ENCODE measurements at places on chromosomes 6 and 20. TPM values are rescaled to one million over a fixed set of nuclear protein-coding genes. Genes with fewer than 3 reads are reported as not detected.

- no peak for DNase-seq
These were observed 11.4 kb downstream of the FOXS1 start for GRCh38 chr20:31833931-31834521.

The TCP11 gene
- total RNA-seq = not detected

DNA sequence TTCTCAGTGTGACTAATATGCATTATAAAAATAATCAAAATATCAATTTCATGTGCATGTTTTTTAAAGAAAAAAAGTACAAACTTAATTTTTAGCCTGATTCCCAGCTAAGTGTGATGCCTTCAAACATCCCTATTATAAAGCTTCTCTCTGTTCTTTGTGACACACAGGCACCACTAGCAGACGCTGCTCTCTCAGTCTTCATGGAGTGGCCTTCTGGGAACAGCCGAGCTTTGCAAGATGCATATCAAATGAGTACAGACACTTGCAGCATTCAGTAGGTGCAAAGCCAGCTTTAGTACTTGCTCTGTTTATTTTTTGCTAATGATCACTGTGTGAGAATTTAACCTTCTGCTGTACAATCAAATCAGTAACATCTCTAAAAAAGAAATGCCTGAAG is 340.0 kb downstream of the ADGRB3 start:
- peak; percentile 13 for DNase-seq

DNA sequence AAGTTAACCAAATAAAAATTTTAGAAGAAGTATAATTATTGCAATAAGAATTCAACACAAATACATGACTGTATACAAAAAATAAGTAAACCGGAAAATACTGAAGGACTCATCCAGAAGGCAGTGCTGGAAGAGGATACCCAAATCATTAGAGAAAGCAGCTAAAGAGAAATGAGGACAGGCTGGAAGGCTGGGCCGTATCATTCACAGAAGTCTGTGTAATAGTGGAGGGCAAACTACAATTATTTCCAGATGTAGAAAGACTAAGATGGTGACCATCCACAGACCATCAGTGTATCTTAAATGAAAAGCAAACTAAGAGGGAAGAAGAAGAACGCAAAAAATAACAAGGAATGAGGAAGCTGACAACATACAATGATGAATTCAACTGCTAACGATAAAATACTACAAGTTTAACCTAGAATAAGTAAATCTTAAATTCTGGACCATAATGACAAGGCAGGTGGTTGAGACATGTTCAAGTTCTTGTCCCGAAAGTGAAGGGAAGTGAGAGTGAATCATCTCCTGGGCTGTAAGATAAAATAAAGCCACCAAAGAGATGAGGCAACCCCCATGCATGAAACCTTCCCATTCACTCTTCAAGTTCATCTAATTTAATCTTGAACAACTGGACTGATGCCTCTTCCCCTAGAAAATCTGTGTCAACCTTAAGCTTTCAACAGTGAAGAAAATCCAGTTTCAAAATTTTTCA is 71.5 kb downstream of the SLC23A2 start:
- DNase-seq = no peak

The MYL9 gene
- 1,247 TPM for total RNA-seq

The DBNDD2 gene
- total RNA-seq = 11.3 TPM
